ENCODE measurements at places on chromosomes 5 and 9.

- DNase-seq: no peak
Observed at GRCh38 chr5:79876456-79876855, 114.6 kb downstream of the MTX3 start.

GRCh38 chr5:169716287-169716686 lies 79.2 kb downstream of the DOCK2 start:
- DNase-seq: no peak

DNA sequence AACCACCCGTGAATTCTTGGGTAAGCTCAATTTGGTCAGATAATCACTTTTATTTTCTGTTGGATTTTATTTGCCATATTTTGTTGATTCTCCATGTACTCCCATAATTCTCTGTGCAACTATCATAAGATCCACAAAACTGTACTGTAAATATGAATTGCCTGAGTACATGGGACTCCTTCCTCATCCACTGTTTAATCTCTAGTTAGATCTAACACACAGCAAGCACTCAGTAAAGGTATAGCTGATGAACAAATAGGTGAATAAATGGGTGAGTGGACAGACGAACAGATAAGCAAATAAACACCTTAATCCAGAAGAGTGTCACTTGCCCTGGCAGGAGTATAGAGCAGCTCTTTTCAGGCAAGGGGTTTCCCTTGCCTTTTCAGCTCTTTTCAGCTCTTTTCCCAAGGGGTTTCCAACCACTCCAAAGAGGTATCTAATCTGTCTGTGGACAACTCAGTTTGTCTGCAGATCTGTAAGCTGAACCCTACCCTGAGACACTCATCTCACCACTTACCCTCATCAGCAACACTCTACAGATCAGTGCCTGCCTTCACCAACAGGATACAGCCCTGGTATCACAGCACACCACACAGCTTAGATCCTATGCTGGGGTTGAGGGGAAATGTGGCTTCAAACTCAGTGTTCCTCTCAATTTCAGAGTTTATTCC lies 51.2 kb downstream of the SIL1 start:
- DNase-seq: no peak

GRCh38 chr5:172898218-172898842 lies 60.9 kb upstream of the RPL26L1 start:
- no peak for DNase-seq

DNA sequence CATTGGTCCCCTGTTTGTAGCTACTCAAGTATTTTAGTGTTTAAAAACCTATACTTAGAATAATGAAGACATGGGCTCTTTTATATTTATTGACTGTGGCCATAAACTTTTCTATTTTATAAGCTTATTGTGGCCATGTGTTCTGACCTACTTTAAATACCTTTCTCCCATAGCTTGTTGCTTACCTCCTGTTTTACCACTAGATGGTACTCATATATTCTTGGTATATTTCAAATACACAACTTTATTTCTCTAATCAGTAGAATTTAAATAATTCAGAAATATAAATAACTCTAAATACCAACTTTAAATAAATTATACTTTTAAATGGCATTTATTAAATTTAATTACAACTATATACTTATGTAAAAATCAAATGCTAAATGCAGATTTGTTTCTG lies 498.0 kb downstream of the PRDM9 start:
- no peak for DNase-seq

GRCh38 chr5:109743770-109744212 lies 54.1 kb downstream of the MAN2A1 start:
- DNase-seq: no peak

DNA sequence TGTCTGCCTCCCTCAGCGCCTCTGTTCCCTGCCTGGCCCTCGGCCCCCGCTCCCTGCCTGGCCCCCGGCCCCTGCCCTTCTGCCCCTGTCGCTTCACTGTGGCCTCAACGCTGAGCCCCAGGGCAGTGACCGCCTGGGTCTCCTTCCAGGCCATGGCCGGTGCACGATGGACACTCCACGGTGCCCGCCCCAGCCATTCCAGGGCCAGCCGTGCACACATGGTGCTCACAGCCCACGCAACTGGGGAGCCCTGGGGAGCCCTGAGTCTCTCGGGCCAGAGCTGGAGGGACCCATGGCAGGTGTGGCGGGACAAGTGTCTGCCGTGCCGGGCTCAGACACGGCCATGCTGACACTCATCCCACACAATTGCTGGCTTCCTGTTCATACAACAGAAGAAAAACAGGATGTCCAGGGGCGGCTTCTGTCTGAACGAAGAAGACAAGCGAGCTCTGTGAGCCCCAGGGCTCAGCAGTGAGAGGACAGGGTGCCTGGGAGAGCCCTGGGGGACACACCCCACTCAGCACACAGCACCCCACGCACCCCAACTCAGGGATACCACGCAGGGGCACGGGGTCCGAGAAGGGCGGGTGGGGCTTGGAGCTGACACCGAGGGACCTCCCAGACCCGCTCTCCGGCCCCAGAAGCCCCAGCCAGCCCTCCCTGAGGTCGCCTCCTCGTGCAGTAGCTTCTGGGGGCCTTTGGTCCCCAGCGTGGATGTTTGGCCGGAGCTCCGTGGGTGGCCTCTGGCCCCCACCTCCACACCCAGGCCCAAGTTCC lies 35.7 kb downstream of the EXD3 start:
- peak; percentile 67 for DNase-seq

- no peak for DNase-seq
Observed at GRCh38 chr5:38997591-38997990, 76.6 kb downstream of the RICTOR start.

DNA sequence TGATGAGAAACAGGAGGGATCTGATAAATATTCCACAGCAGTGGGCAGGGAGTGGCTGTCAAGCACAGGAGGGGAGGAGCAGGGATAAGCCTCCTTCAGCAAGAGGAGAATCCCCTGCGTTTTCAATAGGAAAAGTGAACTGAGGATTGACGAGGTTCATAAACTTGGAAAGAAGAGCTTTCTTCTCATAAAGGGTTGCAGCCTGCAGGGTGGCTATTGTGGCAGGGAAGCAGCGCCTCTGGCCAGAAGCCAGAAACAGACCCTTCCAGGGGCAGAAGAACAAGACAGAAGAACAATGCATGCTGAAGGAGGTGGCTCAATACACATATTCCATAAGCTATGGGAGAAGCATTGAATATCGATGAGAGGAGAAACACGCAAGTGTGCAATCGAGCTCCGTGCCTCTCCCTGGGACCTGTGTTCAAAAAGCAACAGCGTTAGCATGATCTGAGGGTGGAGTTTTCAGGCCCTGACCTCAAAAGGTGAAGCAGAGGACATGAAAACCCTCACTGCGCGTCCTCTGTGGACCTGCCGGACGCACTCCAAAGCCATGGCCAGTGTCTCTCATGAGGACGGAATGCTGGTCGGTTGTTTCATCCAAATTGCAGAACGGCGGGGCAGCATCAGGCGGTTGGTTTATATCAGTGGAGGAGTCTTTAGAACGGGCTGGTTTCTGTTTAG lies 67.6 kb downstream of the ANKRD33B start:
- peak; percentile 20 for DNase-seq
